ENCODE measurements at places on chromosomes 6 and 20. TPM values are rescaled to one million over a fixed set of nuclear protein-coding genes. Genes with fewer than 3 reads are reported as not detected.

- DNase-seq: peak; percentile 77
Observed at GRCh38 chr6:28940858-28941683, 17.3 kb upstream of the TRIM27 start.

- no peak for DNase-seq
Observed at GRCh38 chr6:163776196-163776905, 361.8 kb downstream of the QKI start.

Gene RWDD2A
- 3.9 TPM for total RNA-seq

GRCh38 chr6:7543789-7544424 lies 2.4 kb downstream of the DSP start:
- DNase-seq: no peak

DNA sequence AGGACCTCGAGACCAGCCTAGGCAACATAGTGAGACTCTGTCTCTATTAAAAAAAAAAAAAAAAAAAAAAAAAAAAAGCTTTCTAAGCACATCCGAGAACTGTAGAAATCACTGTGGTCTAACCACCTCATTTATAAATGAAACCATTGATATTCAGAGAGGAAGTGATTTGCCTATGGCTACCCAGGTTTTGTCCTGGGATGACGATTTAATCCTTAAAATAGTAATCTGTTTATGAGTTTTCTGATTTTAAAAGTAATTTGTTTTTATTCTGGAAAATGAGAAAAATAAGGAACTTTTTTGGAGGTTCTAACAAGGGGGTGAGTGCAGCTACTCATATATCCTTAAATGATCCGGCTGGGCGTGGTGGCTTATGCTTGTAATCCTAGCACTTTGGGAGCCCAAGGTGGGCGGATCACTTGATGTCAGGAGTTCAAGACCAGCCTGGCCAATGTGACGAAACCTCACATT lies 6.5 kb upstream of the BTN3A2 start:
- DNase-seq: no peak

All from left cardiac atrium (tissue), 4 donors.